Activated CD4-positive, CD25-positive, alpha-beta regulatory T cell (primary cell): ENCODE measurements at places on chromosomes 5 and 9.

- no peak for DNase-seq
Measured at GRCh38 chr5:96789794-96790330, 17.9 kb downstream of the ERAP1 start.

DNA sequence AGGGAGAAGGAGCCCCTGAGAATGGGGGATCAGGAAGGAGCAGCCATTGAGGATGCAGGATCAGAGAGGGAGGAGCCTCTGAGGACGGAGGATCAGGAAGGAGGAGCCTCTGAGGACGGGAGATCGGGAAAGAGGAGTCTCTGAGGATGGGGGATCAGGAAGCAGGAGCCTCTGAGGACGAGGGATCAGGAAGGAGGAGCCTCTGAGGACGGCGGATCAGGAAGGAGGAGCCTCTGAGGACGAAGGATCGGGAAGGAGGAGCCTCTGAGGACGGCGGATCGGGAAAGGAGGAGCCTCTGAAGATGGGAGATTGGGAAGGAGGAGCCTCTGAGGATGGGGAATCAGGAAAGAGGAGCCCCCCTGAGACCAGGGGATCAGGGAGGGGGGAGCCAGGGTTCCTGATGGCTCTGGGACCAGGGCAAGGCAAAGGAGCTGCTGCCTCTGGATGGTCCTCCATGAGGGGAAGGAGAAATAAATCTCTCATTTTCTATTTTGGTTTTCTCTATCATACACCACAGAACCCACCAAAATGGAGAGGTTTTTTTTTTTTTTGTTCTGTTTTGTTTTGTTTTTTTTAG, 22.6 kb upstream of the SARDH start:
- no peak for DNase-seq

DNA sequence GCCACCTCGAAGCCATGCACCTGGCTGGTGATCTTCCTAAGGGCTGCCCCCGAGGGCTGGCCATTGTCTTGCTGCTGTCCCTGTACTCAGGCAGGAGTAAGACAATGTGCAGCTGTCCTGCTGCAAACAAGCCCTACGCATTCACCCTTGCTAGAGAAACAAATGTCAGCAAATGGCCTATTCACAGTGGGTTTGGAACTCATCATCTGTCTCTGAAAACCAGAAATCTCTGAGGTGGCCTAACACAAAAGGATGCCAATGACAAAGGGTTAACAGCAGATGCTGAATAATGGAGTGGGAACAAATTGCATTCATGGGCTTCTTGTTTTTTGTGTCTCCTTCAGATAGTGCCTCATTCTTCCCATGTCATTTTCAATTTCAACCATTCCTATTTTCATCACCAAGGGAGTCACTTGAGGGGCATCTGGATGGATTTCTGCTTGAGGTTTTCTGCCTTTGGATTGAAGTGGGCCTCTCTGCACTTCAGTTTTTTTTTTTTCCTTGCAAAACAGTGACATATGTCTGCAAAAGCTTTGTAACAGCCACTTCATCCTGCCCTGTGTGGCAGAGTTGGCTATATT, 261.6 kb upstream of the VLDLR start:
- no peak for DNase-seq

DNA sequence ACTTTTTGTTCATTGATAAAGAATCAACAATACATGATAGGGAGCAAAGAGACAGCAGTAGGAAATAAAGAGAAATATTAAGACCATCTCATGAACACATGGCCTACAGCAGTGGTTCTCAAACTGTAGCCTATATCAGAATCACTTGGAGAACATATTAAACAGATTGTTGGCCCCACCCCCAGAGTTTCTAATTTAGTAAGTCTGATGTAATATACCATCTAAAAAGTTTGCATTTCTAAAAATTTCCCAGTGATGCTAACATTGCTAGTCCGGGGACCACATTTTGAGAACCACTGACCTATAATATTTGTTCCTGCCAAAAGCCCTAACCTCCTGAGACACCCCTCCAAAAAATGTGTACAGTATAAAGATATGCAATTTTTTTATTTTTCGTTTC, 306.2 kb upstream of the NREP start:
- DNase-seq = no peak

DNA sequence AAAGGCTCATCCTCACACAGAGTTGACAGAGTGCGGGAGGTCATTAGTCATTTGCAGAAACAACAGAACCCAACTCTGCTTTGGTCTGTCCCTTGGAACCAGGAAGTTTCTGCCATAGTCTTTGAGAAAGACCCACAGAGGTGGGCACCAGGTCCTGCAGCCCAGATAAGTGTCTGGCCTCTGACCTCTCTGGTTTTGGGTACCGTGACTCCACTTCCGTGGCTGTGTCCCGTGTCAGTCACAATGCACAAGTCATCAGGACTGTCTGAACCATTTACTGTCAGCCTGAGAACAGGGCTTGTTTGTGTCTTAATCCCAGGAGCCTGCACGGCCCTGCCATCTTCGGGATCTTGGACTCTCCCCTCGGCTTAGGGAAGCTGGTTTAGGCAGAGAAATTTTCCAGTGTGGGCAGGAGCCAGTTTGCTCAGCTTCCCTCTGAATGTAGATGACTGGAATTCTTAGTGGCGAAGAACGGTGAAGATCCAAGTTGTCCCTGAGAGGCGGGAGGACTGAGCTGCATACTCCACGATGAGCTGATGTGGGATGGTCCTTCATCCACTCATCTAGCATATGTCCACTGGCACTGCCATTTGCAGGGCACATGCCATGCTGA, 11.9 kb downstream of the GSN start:
- DNase-seq = no peak

DNA sequence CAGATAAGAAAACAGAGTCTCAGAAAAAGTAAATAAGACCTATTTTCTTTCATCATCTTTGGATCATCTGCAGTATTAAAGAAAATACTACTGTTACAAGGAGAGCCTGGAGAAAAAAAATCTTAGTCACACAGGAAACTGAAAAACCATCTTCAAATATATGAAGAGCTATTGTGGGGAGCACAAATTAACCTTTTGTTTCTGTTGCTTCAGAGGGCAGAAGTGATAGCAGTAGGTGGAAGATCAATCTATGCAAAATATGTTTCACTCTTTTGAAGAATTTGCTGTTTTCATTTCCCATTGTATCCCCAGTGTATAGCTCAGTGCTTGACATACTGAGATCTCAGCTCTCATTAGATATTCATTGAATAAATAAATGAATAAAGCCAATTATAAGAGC, 13.1 kb upstream of the CEMIP2 start:
- no peak for DNase-seq

- no peak for DNase-seq
Measured at GRCh38 chr5:172694541-172694940, 53.5 kb downstream of the NEURL1B start.

- DNase-seq = no peak
Measured at GRCh38 chr5:67752357-67752708, 463.2 kb upstream of the PIK3R1 start.

- no peak for DNase-seq
Measured at GRCh38 chr5:127419683-127420257, 97.7 kb upstream of the PRRC1 start.

GRCh38 chr5:61669531-61669930, 337.5 kb downstream of the ZSWIM6 start:
- no peak for DNase-seq

GRCh38 chr5:1647580-1647979, 123.8 kb upstream of the LPCAT1 start:
- DNase-seq = no peak

- no peak for DNase-seq
Measured at GRCh38 chr9:81522716-81523551, 166.4 kb downstream of the TLE1 start.

DNA sequence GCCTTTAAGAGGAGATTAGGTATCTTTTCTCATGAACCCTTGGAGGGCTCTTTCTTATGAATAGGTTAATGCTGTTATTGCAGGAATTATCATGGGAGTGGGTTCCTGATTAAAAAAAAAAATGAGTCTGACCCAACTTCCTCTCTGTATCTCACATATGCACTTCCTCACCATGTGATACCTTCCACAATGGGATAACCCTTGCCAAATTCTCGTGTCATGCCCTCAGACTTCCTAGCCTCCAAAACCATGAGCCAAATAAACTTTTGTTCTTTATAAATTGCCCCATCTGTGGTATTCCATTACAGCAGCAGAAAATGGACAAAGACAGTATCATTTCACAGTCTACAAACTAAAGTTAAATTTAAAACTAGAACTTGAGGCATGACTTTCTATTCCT, 1.0 kb downstream of the OR1B1 start:
- DNase-seq = no peak

GRCh38 chr5:94025788-94026473, 284.5 kb upstream of the POU5F2 start:
- no peak for DNase-seq

- DNase-seq = no peak
Measured at GRCh38 chr5:56954262-56954661, 2.3 kb upstream of the MIER3 start.

- no peak for DNase-seq
Measured at GRCh38 chr5:61098251-61098995, 63.8 kb downstream of the SMIM15 start.

DNA sequence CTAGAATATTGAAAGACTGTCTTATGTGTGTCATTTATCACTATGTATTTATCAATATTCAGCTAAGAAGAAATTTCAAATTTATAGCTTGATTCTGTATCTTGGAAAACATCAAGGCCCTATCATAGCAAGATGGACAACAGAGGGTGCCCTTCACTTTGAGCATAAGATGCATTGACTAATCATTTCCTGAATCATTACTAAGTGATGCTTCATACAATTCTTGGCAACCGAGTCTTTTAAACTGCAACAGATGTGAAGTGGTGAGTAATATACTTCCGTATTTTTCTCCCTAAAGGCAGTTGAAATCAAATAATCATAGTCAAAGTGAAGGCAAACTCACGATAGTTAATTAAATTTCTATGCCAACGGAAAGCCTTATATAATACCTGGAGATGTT, 318.6 kb upstream of the RGMB start:
- DNase-seq = no peak

DNA sequence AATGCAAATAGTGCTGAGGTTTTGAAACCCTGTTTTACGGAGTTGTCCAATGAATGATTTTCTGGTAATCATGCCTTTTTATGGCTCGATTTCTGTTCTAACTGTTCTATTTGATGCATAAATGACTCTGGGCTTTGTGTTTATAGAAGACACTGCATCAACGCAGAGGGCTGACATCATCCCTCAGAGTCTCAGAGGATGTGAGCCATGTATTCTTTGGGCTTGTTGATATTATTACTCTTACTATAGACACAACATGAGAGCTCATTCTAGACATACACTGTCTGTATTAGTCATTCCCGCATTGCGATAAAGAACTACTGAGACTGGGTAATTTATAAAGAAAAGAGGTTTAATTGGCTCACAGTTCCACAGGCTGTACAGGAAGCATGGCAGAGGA, 31.6 kb downstream of the CDH6 start:
- no peak for DNase-seq

DNA sequence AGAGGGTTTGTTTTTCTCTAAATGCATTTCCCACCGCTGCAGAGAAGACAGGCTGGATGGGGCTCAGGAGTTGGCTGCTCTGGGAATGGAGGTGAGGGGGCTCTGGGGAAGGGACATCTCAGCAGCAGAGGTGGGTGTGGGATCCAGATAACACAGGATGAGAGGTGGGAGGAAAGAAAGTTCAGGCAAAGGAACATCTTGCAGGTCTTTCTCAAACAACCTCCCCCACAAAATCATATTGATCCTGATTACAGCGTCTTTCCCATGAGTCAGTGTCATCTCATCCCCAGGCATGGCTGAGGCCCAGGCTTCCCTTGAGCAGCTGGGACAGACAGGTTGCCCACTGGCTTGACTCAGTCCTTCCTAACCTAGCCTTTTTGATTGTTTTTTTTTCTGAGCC, 11.3 kb upstream of the ACSL6 start:
- DNase-seq = no peak

GRCh38 chr5:77129391-77129990, 42.4 kb upstream of the ZBED3 start:
- DNase-seq = no peak

GRCh38 chr5:6780802-6781391, 67.7 kb downstream of the TENT4A start:
- DNase-seq = no peak

- no peak for DNase-seq
Measured at GRCh38 chr9:23496489-23497136, 329.4 kb downstream of the ELAVL2 start.

GRCh38 chr5:151581812-151582583, 9.1 kb downstream of the FAT2 start:
- no peak for DNase-seq

DNA sequence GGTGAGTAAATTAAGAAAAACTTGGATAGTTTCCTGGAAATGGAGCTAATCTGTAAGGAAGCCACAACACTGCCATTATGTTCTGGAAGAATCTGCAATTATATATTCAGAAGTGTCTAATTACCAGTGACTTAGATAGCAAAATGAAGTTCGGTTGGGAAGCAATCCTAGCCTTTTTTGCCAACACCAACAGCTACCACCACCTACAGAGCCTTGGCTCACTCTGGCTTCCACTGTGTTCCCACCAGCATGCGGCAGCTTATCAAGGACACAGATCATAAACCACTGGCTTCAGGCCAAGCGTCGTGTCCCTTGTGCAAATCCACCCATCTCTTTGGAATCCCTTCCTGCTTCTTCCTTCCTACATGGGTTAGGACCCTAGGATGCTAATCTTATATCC, 118.0 kb upstream of the PCA3 start:
- no peak for DNase-seq

GRCh38 chr5:103941596-103941995, 379.0 kb upstream of the NUDT12 start:
- DNase-seq = no peak

GRCh38 chr5:103441523-103441922, 121.1 kb downstream of the NUDT12 start:
- DNase-seq = no peak

DNA sequence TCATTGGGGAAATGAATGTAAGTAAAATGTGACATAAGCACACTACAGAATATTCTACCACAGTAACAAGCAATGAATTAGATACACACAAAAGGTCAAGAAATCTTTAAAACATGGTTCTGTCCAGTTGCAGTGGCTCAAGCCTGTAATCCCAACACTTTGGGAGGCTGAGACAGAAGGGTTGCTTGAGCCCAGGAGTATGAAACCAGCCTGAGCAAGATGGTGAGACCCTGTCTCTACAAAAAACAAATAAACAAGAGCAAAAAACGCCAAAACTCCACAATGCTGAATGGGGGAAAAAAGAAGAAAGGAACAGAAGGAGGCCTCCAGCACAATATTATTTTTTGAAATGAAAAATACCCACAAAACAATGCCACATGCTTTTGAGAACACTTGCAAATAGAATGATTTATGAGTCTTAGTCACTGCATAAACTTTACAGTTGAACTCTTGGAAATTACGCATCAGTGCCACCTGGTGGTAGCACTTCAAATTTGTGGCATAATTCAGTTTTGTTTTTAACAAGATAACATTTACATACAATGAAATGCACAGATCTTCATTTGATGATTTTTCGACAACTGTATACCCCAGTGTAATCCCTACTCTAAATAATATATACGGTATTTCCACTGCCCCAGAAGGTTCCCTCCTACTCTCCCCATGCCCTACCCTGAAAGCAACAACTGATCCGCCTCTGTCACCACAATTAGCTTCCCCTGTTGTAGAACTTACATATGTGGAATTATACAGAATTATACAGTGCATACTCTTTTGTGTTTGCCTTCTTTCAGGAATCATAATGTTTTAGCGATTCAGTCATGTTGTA, 14.4 kb upstream of the SPINK4 start:
- peak; percentile 37 for DNase-seq
